ENCODE measurements at places on chromosomes 12 and 14.

- no peak for DNase-seq
Measured at GRCh38 chr12:57902478-57902969, 38.8 kb upstream of the ATP23 start.

- DNase-seq: no peak
Measured at GRCh38 chr12:56805355-56805754, 42.2 kb downstream of the HSD17B6 start.

GRCh38 chr12:58916921-58917511, 3.3 kb downstream of the LRIG3 start:
- DNase-seq: no peak

DNA sequence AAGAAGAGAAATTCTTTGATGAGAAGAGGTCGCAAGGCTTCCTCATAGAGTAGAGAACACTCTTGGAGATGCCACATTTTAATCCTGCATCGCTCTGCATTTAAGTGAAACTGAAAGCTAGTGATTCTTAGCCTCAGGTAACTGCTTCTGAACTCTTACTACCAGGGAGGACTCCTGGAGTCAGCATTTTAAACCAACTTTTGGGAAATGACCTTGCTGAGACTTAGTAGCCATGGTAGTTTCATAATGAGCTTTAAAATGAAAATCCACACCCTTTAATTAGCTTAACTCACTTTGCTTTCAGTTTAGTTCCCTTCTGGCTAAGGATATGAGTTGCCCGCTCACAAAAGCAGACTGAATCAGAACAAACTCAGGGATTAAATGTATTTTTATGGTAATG, 80.3 kb downstream of the SYNE2 start:
- DNase-seq: no peak

DNA sequence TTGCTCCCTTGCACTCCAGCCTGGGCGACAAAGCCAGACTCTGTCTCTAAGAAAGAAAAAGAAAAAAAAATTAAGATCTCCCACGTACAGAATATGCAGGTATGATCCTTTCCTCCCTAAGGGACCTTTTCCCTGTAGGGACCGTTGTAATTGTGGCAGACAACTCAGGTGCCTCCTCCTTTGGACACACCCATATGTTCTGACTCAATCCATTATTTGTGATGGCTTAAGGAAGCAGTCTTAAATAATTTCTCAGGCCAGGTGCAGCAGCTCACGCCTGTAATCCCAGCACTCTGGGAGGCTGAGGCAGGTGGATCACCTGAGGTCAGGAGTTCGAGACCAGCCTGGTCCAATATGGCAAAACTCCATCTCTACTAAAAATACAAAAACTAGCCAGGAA, 53.1 kb downstream of the TMCC3 start:
- no peak for DNase-seq

- DNase-seq: no peak
Measured at GRCh38 chr14:74517731-74518130, 24.2 kb downstream of the ISCA2 start.

DNA sequence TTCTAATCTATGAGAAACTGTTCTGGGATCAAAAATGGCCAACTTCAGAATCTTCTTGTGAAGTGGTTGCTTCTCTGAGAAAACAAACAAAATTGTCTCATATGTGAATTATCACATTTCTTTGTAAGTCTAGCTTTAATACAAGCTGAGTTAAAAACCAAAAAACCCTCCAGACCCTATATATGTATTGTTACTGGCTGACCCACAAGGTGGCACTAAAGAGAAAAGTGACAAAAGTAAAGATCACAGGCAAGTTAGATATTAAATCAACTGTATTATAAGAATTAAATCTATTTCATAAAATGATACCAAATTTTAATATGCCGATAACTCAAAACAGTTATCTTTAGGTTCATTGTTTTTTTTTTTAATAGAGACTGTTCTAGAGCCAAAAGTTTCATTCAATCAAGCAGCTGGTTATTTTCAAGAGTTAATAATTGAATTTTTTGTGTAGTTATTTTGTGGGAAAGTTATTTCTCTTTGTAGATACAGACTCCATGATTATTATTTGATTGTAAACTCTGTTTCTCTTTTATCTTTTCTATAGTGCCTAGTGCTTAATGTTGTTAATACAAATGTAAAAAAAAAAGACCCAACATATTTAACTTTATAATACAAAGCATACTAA, 7.5 kb upstream of the TRHDE start:
- DNase-seq: no peak

DNA sequence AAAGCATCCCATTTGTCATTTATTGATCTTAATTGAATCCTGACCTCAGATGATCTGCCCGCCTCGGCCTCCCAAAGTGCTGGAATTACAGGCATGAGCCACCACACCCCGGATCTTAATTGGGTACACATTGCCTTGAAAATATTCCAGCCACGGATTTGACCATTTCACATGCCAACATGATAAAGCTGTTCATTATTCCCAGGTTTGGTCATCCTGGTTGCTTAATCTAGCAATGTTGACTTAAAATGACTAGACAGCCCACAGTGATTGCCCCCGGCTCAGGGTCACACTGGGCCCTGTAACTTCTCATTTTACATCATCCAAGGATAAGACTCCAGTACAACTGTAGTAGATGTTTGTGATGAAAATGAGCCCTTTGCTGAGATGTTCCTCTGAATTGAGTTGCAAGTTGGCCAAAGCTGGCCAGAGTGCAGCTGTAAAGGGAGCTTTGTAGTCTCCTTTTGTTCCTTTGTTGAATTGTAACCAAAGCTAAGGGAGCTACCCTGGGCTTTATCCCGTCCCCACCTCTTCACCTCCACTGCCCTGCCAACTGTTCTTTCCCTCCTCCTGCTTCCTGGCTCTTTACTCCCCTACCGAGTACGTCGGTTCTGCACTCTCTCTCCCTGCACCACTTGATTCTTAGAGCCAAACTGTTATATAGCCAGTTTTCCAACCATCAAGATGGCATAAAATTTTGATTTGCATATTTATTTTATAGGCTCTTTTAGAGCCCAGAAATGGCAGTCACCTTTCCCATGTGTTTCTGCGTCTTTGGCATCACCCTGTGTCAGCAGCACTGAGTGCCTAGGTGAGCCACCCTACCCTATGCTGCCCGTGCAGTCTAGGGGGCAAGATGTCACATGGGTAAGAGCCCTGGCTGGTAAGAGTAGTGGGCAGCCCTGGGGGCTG, 141.3 kb upstream of the HIF1A start:
- no peak for DNase-seq

GRCh38 chr14:77862154-77862786, 62.4 kb downstream of the ADCK1 start:
- DNase-seq: peak; percentile 18

DNA sequence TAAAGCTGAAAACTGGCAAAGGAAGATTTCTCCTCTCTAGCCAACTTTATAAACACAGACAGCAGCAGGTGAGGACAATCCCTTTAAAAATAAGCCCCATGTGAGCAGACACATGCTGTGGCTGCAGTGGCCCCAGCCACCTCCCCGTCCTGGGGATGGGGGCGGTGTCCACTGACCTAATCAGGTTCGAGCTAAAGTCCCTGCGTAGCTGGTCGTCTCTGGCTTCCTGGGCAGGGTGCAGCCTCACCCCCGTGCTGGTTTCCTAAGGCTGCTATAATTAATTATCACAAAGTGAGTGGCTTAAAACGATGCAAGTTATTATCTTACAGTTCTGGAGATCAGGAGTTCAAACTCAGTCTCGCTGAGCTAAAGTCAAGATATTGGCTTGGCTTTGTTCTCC, 1.0 kb downstream of the BDKRB1 start:
- DNase-seq: no peak

- no peak for DNase-seq
Measured at GRCh38 chr14:55976655-55977054, 141.6 kb upstream of the PELI2 start.

DNA sequence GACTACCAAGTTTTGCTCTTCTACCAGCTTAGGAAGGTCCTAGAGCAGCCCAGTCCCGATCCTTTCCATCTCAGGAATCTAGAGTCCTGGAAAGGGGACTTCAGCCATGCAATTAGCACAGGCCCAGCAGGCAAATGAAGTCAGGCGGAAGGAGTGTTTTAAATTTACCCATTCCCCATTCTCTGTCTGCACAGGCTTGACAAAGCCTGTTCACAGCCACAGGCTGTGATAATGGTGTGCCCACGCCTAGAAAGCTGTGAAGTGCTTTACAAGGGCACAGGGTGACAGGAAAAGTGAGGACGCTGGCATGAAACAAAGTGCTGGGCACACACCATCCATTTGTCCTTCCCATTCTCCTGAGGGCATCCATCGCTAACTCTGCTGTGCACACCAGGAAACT, 79.0 kb downstream of the PITPNM2 start:
- DNase-seq: no peak

DNA sequence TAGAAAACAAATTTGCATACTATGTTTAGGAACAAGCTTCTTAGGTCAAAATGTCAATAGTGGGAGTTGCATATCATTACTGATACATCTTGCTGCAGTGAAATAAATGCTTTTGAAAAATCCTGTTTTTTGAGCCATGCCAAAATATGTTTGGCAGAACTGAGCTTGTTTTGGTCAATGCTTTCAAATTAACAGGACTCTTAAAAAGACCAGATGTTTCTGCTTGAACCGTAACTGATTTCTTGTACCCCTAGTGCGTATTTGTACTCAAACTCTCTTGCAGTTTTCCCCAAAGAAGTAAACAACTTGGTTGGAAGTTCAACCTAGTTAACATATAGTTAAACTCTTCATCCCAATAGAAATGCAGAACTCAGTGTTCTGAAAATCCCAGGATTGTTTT, 3.4 kb downstream of the TRHDE start:
- no peak for DNase-seq

DNA sequence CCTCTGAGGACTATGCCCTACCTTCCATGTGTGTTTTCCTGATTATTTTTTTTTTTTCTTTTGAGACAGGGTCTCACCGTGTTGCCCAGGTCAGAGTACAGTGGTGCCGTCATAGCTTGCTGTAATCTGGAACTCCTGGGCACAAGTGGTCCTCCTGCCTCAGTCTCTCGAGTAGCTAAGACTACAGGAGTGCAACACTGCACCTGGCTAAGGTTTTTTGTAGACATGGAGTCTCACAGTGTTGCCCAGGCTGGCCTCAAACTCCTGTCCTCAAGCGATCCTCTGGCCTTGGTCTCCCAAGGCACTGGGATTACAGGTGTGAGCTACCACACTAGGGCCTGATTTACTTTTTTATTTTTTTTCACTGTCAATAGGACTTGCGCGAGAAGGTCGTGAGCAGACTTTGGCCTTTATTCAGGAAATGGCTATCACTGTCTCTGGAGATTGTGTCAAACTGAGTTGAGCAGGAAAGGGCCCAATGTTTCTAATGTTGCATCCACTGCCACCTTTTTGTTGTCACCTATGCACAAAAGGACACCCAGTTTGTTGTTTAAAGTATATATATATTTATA, 47.7 kb downstream of the FLRT2 start:
- no peak for DNase-seq

Measured in NCI-H1930 (cell line).